ENCODE measurements at places on chromosomes 5 and 9.

- no peak for DNase-seq
These were observed 118.4 kb downstream of the GDNF start for GRCh38 chr5:37721447-37721871.

GRCh38 chr5:142439207-142439860 is 114.5 kb upstream of the SPRY4 start:
- no peak for DNase-seq

- DNase-seq: no peak
These were observed 13.6 kb downstream of the SLF1 start for GRCh38 chr5:94632024-94632423.

GRCh38 chr5:129097498-129098296 is 3.1 kb downstream of the ISOC1 start:
- DNase-seq: no peak

GRCh38 chr9:76245518-76245917 is 148.7 kb downstream of the RFK start:
- no peak for DNase-seq

DNA sequence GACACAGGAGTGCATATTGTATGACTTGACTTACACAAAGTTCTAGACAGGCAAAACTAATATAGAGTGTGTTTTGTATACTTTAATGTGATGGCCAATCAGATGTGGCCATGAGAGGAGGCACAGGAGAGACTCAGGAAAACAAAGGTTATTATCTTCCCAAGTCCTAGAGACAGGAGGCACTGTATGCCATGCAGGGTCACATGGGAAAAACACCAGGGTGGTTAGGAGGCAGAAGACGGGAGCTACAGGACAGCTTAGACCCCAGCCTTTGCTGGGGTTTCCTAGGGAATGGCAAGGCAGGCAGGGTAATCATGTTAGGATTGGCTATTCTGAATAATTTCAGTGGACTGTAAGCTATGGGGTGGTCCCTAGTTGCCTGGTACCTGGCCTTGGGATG is 16.2 kb downstream of the TRPM3 start:
- DNase-seq: no peak
